ENCODE measurements at places on chromosomes 7 and 10.

GRCh38 chr10:124657806-124658205 lies 86.4 kb downstream of the FAM53B start:
- DNase-seq = no peak

GRCh38 chr10:6619660-6620059 lies 39.6 kb upstream of the PRKCQ start:
- no peak for DNase-seq

- DNase-seq = no peak
These were observed 114.7 kb downstream of the ODAD2 start for GRCh38 chr10:27884185-27884641.

- DNase-seq = no peak
These were observed 2.4 kb upstream of the MYO1G start for GRCh38 chr7:44981035-44981706.

GRCh38 chr7:28155964-28156363 lies 24.6 kb downstream of the JAZF1 start:
- DNase-seq = no peak

- no peak for DNase-seq
These were observed 175.7 kb downstream of the SEMA3D start for GRCh38 chr7:85011127-85011526.

GRCh38 chr10:97199152-97199551 lies 13.4 kb upstream of the SLIT1 start:
- no peak for DNase-seq

GRCh38 chr10:89207801-89208551 lies 859 bp upstream of the CH25H start:
- DNase-seq = no peak

Data from stimulated activated CD8-positive, alpha-beta memory T cell treated with anti-CD3 and anti-CD28 coated beads, Interleukin-4, amount 100 ng/mL, for 1 hour (primary cell).